SW480 (cell line): ENCODE measurements at places on chromosomes 16 and 17.
A peak's percentile ranks its signal among the peaks of the same experiment; 100 is the strongest.

DNA sequence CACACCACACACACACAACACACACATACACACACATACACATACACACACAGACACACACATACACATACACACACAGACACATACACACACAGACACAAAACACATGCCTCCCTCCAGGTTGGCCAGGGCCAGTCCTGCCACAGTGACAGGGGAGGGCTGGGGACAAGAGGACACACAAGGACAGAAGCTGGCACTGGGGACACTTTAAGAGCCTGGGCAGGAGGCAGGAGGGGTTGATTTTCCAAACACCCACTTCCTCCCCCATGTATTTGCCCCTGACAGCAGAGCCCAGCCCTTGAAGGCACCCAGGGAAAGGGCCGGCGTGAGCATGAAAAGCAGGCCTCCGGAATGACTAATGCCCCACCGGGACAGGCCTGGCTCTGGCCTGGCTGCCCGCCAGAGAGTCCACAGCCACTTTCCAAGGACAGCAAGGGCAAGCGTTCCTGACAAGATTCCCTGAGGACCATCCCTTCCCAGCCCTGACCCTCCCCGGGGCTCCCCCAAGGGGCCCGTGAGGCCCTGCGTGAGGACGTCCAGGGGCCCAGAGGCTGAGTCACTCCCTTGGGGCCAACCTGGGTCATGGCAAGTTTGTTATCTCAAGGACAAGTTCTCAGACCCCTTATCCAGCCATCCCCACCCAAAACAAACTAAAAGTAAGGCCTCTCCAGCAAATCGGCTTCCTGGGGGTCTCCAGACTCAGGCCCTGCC is 235.6 kb downstream of the ZNF423 start:
- DNase-seq = peak; percentile 51

DNA sequence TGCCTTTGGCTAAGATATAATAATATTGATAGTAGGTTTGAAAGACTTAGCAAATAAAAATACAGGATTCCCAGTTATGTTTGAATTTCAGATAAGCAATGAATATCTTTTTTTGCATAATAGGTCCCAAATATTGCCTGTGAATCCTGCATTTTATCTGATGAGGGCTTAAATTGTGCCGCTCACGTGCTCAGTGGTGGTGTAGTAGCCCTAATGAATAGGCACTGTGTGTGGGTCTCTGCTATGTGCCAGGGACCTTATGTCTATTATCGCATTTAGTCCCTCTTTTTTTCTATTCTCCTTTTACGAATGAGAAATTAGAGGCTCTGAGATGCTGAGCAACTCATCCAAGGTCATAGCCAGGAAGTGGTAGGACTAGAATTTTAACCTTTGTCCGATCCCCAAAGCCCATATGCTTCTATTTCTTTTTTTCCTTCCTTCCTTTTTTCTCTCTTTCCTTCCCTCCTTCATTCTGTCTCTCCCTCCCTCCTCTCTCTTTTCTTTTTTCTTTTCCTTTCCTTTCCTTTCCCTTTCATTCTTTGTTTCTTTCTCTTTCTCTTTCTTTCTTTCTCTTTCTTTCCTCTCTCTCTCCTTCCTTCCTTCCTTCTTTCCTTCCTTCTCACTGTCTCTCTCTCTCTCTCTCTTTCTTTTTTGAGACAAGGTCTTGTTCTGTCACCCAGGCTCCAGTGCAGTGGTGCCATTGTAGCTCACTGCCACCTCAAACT is 47.2 kb downstream of the RGS9 start:
- DNase-seq = no peak

DNA sequence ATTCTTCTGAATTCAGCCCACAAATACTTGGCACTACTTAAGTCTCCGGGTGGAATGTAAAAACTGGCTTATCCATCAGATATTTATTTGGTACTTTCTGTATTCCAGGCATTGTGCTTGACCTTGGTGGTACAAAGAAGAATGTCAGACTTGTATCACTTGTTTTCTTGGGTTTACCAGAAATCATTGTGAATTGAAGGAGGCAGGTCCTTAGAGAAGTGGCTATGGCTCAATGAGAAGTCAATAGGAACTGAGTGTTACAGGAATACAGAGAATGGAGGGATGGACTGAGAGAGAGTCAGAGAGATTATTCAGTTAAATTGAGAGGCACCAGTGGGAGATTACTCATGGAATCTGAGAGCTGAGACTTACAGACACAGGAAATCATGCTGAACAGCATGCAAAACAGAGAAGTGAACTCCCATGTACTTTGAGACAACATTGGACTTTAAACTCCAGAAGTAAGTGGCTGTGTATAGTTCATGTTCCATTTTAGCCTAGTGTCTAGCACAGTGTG is 704.1 kb downstream of the CDH11 start:
- no peak for DNase-seq

- no peak for DNase-seq
These were observed 37.3 kb downstream of the SMG6 start for GRCh38 chr17:2266045-2266864.

- no peak for DNase-seq
These were observed 27.0 kb downstream of the PIGL start for GRCh38 chr17:16243801-16244567.

DNA sequence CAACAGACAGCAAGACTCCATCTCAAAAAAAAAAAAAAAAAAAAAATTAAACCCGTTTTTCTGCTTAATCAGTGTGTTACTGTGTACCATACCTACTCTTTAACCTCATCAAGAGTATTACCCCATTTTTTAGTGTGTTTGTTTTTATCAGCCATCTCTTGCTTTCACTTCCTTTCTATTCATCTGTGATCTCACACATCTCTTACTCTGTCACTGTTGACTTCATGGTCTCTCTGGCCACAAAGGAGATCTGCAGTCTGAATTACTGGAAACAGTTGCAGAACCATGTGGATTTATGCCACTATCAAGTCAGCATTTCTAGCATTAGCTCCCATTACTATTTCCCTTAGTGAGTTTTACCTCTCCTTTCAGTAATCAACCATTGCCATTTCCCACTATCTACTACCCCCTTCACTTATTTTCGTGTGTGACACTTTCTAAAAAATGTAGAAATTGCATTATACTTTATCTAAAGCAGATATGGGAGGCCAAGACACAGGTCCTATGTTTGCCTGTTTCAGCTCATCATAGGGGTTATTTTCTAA is 20.1 kb downstream of the NDEL1 start:
- no peak for DNase-seq

DNA sequence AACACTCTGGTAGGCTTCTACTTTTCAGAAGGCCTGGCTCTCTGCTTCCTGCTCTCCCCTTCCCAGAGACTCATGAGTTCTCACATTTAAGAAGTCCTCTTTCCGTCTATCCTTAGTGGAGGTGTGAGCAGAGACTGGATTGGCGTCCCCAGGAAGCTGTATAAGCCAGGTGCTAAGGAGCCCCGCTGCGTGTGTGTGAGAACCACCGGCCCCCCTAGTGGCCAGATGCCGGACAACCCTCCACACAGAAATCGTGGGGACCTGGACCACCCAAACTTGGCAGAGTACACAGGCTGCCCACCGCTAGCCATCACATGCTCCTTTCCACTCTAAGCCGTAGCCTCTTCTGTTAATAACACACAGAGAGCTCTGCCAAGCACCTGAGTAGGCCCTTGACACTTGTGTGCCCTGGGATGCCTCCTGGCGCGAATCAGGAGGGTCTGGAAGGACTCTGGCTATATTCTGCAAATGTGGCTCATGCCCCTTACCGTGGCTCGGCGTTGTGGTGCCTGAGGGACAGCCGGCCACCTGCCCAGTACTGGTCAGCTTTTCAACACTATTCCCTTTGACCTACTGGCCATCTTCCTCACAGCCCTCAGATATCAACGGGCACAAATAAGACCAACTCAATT is 13.9 kb downstream of the CYB5D2 start:
- no peak for DNase-seq
